ENCODE measurements at places on chromosomes 13 and 19. TPM values are rescaled to one million over a fixed set of nuclear protein-coding genes. Genes with fewer than 3 reads are reported as not detected.

The SPACA4 gene
- not detected for total RNA-seq

GRCh38 chr19:19657397-19657783 lies 6.1 kb downstream of the ATP13A1 start:
- no peak for DNase-seq

DNA sequence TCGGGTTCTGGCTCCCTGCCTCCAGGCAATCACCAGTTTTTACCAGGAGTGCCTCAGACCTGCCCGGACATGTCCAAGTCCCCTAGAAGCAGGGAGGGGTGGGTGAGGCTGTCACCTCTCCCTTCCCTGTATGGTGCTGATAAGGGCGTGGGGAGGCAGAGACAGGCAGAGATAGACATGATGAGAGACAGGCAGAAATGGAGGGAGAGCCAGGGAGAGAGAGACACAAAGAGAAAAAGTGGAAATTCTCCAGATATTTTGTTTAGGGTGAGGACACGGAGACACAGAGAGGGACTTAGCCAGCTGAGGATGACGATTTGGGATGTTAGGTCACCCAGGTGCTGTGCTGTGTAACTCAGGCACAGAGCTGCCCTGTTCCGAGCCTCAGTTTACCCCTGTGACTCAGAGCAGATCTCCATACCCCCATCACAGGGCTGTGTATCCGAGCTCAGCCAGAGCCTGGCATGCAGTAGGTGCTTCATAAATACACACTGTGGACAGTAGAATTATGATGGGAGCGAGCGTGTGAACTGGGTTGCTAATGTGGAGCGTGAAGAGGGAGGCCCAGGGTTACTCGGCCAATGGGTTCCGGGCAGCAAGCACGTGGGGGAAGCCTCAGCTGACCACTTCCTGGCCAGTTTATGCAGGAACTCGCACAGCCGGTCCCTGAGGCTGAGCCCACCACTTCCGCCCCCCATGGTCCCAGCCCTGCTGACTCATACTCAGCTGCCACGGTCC lies 11.9 kb upstream of the GDF15 start:
- DNase-seq = peak; percentile 92

DNA sequence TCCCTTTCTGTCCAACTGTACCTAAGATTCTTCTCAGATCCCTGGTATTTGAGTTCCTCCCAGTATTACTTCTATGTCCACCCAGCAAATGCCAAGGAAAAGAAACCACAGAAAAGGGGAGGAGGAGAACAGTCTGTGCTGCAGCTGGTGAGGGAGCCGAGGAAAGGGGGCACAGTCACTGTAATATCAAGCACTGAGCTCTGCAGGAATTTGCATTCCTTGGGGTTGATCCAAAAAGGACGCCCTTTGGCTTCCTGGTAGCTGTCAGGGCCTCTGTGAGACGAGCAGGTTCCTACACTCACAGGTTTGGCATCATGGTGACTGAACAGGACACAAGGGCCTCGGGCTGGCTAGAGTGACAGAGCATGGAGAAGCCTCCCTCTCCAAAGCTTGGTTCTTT lies 273.4 kb downstream of the NHLRC3 start:
- DNase-seq = no peak

- DNase-seq = no peak
Observed at GRCh38 chr19:10191347-10191746, 3.4 kb downstream of the DNMT1 start.

The USHBP1 gene
- 4.3 TPM for total RNA-seq

DNA sequence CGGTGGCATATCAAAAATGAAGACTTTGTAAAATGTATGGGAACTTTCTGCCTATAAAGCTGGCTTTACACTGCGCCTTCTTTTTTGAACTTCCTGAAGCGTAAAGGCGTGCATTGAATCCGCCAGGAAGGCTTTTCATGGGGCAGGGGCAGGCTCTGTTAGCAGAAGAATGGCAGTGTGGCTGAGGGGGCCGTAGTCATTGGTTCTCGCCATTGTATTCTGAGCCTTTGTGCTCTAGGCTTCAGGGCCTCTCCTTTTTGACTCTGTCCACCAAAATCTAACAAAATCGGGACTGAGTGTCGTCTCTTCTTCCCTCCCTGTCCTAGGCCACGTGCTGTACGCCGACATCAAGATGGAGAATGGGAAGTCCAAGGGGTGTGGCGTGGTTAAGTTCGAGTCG lies 14.1 kb downstream of the PRAM1 start:
- DNase-seq = no peak

GRCh38 chr19:3599776-3600187 lies 6.9 kb downstream of the TBXA2R start:
- DNase-seq = no peak

DNA sequence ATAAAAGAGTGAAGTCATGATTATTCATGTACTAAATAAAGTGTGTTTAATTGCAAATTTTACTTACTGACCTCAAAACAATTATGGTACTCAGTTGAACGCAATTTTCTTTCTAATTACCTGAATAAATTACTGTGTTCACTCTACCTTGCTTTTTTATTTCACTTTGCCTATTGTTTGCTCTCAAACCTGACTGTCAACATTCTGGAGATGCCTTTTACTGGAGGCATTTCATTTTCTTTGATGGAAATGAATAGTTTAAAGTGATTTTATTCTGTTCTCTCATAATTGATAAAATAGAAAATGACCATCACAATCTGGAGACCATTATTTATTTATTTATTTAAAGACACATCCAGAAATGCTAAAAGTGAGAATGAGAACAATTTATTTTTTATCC lies 811.5 kb upstream of the ATXN8OS start:
- DNase-seq = no peak

The CNMD gene
- total RNA-seq = 0.26 TPM

The PRR12 gene
- total RNA-seq = 42.7 TPM

DNA sequence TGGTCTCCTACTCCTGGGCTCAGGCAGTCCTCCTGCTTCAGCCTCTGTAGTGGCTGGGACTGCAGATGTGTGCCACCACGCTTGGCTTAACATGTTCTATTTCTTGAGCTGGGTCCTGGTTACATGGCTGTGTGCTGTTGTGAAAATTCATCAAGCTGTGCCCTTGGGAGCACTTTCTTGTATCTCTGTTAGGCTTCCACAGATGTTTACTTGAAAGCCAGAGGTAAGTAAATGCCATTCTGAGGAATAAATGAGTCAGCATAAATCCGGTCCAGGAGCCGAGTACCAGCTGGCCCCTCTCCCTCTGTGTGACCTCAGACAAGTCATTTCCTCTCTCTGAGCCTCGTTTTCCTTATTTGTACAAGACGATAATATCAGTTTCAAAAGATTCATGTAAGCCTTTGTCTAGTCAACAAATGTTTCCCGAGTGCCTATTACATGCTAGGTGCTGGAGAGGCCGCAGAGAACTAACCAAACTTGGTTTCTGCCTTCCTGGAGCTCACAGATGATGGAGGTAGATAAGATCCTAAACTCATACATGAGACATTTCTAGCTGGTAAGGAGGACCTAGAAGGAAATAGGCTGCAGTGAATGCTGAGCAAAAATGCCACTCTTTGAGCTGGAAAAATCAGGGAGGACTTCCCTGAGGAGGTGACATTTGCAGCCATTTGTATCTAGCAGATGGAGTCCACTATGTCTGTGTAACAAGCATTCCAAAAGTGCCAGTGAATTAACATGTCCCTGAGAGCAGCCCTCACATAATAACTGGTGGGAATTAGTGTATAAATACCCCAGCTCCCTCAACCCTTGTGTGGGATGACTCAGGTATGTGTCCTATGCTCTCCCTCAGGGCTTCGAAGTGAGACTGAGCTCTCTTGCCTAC lies 2.7 kb upstream of the RASAL3 start:
- no peak for DNase-seq

DNA sequence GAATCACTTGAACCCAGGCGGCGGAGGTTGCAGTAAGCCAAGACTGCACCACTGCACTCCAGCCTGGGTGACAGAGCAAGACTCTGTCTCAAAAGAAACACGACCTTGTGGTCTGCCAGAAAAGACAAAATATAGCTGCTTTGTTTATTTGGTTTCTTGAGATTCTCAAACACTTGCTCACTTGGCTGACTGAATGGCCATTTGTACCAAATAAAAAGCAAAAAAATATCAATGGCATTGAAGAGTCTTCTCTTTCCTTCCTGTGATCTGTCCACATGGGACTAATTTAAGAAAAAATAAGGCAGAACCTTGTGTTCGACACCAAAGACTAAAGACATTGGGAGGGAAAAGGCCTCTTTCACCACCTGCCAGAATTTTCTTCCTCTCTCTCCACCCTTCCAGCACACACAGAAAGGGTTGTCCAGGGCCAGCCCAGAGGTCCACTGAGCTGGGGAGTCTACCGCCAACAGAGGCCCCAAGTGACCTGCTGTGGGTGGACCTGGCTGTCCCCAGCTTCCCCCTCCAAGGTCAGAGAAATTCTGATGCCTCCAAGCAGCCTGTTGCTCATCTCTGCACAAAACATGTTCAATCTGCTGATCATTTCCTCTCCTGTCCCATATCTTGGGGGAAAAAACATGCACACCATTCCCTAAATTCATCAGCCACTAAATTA lies 5.9 kb downstream of the BRME1 start:
- no peak for DNase-seq

- no peak for DNase-seq
Observed at GRCh38 chr19:35217649-35217990, 10.9 kb downstream of the FAM187B start.

DNA sequence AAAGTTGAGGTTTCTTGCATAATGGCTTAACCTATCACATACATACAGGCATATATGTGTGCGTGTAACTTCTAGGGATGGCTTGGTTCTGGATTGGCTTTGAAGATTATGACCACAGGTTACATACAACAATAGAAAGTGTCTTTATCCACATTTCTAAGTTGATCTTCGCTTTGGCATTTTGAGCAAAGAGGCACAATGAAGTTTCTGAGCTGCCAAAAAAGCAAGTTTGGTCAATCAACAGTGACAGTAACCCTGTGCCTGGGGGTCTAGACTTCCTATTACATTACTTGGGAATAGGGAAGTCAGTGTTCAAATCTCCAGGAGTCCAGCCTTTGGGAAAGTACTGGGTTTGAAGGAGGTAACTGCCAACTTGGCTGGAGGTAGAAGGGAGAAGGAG lies 3.1 kb upstream of the SOX1 start:
- DNase-seq = no peak

The S1PR4 gene
- total RNA-seq = 2.4 TPM

- DNase-seq = no peak
Observed at GRCh38 chr13:39448834-39449233, 154.2 kb downstream of the LHFPL6 start.

DNA sequence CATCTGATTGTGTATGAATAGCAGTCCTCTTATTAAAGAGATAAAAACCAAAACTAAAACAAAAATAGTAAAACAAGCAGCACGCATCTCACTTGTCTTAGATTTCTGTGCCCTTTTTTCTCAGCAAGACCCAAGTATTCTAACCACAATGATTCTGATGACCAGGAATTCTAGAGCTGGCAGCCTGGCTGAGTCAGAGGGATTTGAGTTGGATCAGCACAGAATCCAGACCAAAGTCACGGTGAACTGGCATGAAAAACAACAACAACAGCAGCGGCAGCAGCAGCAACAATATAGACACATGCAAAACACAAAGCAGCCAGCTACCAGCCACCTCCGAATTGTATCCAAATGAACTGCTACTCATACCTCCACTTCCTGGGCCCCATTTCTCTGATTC lies 360.5 kb downstream of the KCNRG start:
- DNase-seq = no peak

DNA sequence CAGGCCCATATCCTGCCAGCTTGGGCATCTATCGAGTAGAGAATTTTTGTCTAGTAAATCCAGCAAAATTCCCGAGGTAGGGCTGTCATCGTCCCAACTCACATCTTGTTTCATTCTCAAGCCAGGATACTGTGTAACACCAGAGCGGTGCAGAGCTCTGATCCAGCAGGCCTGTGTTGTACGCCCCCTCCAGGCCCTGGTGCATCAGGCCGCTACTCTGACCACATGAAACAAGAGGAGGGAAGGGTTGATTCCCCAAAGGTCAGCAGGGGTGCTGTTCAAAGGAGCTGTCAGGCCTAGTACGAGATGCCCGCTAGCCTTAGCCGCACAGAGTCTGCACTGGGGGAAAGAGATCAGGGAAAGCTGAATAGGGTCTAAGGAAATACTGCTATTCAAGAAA lies 276.0 kb downstream of the SLC7A1 start:
- no peak for DNase-seq

The LILRA1 gene
- total RNA-seq = 1.9 TPM

- DNase-seq = no peak
Observed at GRCh38 chr13:85651440-85651839, 147.8 kb downstream of the SLITRK6 start.

DNA sequence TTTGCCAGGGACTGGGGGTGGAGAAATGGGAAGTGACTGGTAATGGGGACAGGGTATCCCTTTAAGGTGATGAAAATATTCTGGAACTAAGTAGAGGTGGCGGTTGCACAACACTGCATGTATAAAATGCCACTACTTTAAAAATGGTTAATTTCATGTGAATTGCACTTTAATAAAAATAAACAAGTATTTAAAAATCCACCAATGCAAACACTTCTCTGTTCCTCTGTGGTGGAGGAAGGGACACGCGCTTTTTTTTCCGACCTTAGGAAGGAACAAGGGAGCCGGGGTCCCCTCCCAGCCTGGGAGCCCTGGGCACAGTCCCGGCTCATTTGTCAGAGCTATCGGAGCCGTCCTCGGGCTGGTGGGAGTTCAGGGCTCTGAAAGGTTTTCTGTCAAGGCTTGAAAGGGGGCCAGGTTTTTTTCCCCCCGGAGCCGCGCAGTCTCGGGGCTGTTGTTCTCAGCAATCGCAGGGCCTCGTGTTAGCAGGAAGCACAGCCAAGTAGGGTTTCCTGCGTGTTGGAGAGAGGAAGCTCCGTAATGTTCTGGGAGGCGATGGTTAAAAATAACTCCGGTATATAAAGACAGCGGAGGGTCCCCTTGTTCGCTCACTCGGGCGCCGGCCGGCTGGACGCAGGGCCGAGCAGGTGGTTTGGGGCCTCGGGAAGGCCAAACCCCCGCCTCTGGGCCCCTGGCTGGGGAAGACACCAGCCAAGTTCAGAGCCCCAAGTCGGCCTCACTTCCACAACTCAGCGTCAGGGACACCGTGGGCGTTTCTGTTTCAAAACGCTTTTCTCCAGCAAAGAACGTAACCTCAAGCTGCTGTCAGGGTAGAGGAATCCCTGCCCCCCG lies 41.2 kb upstream of the KLF2 start:
- DNase-seq = peak; percentile 75

The GPR12 gene
- total RNA-seq = not detected

DNA sequence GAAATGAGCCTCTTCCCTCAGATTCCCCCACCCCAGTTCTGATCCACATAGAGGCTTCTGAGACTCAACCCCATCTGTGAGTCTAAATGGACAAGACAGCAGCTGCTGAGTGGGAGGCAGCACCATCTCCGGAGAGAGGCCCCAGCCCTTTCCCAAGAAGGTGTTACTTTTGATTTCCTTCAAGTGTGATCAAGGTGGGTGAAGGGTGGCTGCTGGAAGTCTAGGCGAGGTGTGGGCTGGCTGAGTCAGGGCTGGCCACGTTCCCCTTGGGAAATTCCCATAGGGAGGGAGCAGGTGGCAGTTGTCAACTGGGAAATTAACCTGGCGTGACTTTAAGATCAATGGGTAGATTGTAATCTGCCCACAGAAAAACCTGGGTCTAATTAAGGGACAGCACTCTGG lies 148.0 kb downstream of the FOXO1 start:
- DNase-seq = no peak

DNA sequence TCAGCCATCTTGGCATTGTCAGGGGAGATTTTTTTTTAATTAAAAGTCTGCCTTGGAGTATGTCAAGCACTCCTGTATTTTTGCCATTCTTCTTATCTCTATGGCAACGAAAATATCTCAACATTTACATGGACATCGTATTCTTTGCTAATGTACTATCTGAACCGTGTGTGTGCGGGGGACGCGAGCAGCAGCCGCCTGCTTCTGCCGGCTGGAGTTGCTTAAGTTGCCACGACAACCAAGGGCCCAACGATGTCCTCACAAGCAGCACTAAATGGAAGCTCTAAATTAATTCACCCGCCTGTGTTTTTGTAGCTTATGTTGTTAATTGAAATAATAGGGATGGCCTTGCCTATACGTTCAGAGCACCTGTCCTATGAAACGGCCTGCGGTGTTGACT lies 309.5 kb downstream of the TEX29 start:
- no peak for DNase-seq
